ENCODE measurements at places on chromosomes 13 and 19. TPM values are rescaled to one million over a fixed set of nuclear protein-coding genes. Genes with fewer than 3 reads are reported as not detected.

- H3K4me3 ChIP-seq = no peak overlapping the region
- no peak overlapping the region for H3K27ac ChIP-seq
- DNase-seq = no peak
- no peaks in the 10 kb centered on the region for H3K36me3 ChIP-seq
Observed at GRCh38 chr19:6440905-6441304, 7.3 kb upstream of the SLC25A41 start.

GRCh38 chr13:113671066-113672001, 4.3 kb downstream of the GRK1 start:
- H3K4me3 ChIP-seq = no peak overlapping the region
- H3K36me3 ChIP-seq = no peaks in the 10 kb centered on the region
- DNase-seq = peak; percentile 41
- no peaks in the 10 kb centered on the region for H3K27me3 ChIP-seq
- no peak overlapping the region for H3K27ac ChIP-seq
- H3K4me1 ChIP-seq = no peaks in the 10 kb centered on the region

The TTC9B gene
- total RNA-seq = not detected

DNA sequence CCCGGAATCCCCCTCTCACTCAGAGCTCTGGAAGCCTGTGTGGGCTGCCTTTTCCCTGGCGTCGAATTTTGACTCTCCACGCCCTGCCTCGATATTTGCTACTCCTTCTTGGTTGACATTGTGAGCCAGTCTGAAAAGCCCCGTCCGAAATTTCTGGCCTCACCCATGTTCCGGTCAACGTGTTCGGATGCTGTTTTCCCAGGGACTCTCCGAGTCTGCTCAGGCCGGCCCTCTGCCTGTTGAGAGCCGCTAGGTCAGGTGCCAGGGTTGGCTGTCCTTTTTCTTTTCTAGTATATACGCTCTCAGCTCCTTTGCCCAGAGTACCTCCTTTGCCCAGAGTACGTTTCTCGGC, 6.8 kb upstream of the DGKH start:
- no peak for DNase-seq
- peaks cover 12% of the 10 kb centered on the region for H3K4me1 ChIP-seq
- H3K36me3 ChIP-seq = no peaks in the 10 kb centered on the region
- H3K27ac ChIP-seq = no peak overlapping the region
- H3K4me3 ChIP-seq = no peak overlapping the region
- H3K27me3 ChIP-seq = no peaks in the 10 kb centered on the region

All from CD8-positive, alpha-beta memory T cell (primary cell).